Lung microvascular endothelial cell (primary cell): ENCODE measurements at places on chromosomes 1 and 21. TPM values are rescaled to one million over a fixed set of nuclear protein-coding genes. Genes with fewer than 3 reads are reported as not detected.

Gene PTPN7
- not detected in 2 replicates for total RNA-seq

DNA sequence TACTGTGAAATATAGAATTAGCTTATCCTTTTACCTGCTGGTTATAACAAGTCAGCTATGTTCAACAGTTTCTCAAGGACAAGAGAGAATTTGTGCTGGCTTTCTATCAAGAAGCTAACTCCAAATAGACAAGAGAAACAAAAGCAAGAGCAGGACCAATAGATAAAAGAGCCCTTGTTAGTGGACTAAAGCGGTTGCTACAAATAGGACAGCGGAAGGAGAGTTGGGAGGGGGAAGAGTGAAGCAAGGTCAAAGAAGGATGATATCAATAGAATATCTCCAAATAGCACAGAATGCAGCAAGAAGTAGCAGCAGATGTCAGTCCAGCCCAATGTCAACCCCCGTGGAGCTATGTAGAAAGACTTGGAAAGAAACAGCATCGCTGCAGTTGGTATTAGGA is 53.0 kb upstream of the AKT3 start:
- DNase-seq = no peak

DNA sequence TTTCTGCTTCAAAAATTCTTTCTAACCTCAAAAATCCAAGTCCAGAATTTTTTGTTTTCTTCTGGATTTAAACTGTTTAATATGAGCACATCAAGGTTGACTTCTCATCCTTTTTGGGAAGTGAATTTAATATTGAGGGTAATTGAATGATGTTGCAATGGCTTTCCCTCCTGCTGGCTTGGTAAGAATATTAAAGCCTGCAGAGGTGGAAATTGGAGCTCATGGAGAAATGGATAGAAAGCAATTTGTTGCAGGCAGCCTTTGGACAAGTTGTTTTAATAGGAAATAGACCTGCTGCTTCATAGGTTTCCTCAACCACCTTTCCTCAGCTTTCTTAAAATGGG is 124.7 kb downstream of the SYT2 start:
- no peak for DNase-seq

DNA sequence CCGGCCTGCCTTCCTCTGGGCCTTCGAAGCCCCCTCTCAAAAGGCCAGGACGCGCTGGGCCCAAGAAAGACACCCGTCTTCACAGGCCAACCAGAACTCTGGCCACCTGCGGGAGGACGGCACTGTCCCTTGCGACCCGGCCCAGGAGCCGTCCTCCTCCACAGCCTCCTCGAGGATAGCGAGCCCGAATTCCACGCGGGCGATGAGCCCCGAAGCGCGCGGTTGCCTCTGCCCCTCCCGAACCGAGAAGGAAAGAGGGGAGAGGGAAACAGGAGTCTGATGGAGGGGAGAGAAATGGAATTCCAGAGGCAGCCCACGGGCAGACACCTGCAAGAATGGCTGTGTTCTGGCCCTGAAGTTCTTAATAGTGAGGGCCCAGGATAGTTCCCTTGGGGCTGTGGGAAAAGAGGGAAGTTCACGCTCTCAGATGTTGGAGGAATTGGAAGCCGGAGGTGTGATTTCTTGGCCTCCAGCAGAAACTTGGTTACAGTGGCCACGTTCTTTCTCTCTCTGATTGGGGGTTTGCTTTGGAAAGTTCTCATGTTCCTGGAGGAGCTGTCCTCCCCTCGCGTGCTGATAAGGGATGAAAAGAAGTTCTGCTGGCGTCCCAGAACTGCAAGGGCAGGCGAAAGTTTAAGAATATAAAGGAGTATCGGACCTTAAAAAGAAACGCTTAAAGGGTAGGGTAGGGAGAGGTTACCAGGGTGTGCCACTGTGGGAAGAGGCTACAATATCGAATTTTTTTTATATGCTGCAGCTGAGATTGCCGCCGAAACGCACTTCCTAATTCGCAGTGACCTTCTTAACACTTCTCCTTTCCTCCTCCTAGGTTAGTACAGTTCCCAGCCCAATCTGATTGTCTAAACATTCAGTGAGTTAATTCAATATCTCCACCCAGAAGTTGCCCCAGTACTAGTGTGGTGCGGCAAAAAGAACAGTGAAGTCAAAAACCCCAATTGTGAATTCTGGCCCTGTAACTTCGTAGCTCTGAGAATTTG is 5.8 kb upstream of the SLC44A5 start:
- peak; percentile 60 for DNase-seq

- no peak for DNase-seq
Measured at GRCh38 chr1:36168514-36168913, 12.6 kb downstream of the MAP7D1 start.

DNA sequence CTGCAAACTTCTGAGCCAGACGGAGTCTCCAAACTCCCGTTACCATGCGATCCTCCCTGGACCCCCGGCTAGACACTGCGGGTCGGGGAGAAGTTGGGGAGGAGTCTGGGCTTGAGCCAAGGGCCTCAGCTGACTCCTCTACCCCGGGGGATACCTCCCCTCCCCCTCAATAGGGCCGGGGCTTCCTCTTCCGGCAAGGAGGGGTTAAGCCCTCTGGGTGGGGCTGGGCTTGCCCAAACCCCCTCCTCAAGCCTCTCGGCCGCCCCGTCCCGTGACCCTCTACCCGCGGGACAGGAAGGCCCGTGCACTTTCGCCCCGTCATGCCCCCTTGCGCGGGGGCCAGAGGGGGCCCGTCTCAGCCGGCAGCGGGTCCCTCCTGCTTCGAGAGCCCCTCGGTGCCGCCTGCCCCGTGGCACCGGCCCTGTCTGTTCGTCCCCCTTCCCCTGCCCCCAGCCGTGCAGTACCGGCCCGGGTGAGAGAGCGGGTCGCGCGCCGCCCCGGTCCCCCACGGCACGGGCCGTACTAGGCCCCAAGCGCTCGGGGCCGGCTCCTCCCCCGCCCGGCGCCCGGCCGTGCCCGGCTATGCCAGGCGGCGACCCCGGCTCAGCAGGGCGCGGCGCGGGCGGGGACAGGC is 652 bp downstream of the ARL8A start:
- peak; percentile 39 for DNase-seq

- DNase-seq = no peak
Measured at GRCh38 chr1:35708441-35708921, 10.2 kb downstream of the C1orf216 start.

GRCh38 chr1:165011991-165012531 is 344.5 kb downstream of the LMX1A start:
- DNase-seq = no peak

- DNase-seq = no peak
Measured at GRCh38 chr1:2210786-2211185, 16.2 kb upstream of the FAAP20 start.

DNA sequence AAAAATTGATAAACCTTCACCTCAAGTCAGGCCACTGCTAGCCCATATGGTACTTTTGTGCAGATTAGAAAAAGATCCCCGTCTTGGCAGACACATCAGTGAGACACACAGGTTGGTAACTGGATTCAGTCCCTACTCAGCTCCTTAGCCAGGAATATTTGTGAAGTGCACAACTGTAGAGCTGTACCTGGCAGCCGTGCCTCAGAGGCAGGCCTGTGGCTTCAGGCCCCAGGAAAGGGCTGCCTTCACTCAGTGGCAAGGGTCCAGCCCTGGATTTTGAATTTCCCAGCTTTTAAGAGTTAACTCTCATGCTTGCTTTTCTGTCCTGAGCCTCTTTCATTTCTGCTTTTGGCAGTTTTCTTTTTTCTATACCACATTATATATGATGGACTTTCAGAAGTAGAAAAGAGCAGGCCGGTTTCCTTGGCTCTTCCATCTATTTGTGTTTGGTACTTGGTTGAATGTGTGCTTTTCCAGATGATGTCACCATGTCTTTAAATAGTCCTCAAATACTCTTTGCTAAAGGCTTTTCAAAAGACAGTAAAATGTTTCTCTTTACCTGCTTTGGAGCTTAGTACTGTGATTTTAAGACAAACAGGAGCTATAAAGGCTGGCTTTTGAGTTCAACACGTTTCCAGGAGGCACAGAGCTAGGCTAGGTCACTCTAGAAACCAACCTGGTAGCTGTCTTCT is 186.6 kb downstream of the AK5 start:
- DNase-seq = no peak

- DNase-seq = peak; percentile 93
Measured at GRCh38 chr1:85576642-85577418, 3.7 kb upstream of the CCN1 start.

GRCh38 chr1:182259968-182260367 is 131.6 kb downstream of the GLUL start:
- no peak for DNase-seq

DNA sequence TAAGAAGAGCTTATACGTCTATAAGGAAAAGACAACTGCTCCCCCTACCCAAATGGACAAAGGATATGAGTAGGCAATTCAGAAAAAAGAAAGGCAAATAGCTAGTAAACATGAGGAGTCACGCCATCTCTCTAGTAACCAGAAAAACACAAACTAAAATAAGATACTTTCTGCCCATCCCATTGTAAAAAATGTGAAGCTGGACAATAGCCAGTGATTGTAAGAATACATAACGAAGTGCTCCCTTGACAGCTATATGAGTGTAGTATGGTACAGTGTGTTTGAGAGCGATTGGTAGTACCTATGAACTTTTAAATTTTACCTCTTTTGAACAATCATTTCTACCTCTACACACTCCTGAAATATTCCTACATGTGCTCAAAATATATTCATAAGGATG is 7.5 kb upstream of the GJA8 start:
- no peak for DNase-seq

Gene DNAJC28
- total RNA-seq = 0.99 and 1.1 TPM in 2 replicates

GRCh38 chr1:201317551-201317950 is 34.2 kb downstream of the PKP1 start:
- no peak for DNase-seq

DNA sequence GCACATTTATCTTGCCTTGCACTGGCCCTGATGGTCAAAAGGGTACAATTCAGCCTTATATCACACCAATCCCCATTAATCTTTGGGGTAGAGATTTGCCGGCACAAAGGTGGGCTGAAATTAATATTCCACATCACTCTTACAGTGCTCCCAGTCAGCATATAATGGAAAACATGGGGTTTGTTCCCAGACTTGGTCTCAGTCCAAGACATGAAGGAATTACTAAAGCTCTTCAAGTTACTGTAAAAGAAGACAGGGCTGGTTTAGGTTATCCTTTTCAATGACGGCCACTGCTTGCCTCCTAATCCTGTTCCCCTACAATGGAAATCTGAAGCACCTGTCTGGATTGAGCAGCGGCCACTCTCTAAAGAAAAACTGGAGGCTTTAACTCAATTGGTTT is 160.7 kb downstream of the IER5 start:
- no peak for DNase-seq

DNA sequence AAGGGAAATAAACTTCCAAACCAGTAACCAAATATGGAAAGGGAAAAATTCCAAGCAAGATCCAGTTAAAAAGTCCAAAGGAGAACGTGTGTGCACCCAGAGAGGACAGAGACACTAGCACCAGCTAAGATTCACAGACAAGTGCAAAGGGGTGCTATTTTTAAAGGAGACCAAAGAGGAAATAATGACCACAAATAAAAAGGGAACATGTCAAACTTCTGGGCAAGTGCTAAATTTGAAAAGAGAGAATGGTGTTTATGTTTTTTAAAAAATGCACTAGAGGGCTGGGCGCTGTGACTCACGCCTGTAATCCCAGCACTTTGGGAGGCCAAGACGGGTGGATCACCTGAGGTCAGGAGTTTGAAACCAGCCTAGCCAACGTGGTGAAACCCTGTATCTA is 8.6 kb downstream of the JAM2 start:
- DNase-seq = no peak

GRCh38 chr21:40652436-40652835 is 194.5 kb downstream of the DSCAM start:
- DNase-seq = no peak

Gene PKP1
- under 0.01 TPM in 1 of 2 replicates, not detected in the other for total RNA-seq

DNA sequence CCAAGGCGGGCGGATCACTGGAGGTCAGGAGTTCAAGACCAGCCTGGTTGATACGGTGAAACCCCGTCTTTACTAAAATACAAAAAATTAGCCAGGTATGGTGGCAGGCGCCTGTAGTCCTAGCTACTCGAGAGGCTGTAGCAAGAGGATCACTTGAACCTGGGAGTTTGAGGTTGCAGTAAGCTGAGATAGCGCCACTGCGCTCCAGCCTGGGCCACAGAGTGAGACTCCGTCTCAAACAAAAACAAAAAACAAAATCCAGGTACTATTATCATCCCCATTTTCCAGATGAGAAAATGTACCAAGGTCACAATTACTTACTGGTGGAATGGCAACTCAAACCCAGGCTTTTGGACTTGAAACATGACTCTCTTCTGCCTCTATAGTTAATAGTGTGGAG is 4.5 kb downstream of the TOMM20 start:
- no peak for DNase-seq

Gene GOLPH3L
- total RNA-seq = 9.1 and 10.0 TPM in 2 replicates

- no peak for DNase-seq
Measured at GRCh38 chr1:226407199-226407496, 745 bp downstream of the PARP1 start.

Gene SLC45A1
- total RNA-seq = 0.44 and 1.2 TPM in 2 replicates

- DNase-seq = no peak
Measured at GRCh38 chr21:44762221-44763049, 39.2 kb downstream of the UBE2G2 start.

Gene FCRL2
- total RNA-seq = not detected in 2 replicates

Gene LRRIQ3
- under 0.01 and 0.22 TPM in 2 replicates for total RNA-seq

Gene OR2W3
- not detected in 2 replicates for total RNA-seq

Gene FAM229A
- total RNA-seq = 0.22 and 0.99 TPM in 2 replicates

DNA sequence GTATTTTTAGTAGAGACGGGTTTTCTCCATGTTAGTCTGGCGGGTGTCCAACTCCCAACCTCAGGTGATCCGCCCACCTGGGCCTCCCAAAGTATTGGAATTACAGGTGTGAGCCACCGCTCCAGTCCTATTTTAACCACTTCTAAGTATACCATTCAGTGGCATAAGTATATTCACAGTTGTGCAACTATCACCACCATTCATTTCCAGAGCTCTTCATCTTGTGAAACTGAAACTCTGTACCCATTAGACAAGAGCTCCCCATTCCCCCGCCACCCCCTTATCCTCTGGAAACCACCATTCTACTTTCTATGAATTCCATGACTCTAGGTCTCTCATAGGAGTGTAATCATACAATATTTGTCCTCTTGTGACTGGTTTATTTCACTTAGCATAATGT is 40.2 kb upstream of the CAMTA1 start:
- no peak for DNase-seq

GRCh38 chr21:39728341-39728740 is 16.6 kb upstream of the IGSF5 start:
- no peak for DNase-seq

DNA sequence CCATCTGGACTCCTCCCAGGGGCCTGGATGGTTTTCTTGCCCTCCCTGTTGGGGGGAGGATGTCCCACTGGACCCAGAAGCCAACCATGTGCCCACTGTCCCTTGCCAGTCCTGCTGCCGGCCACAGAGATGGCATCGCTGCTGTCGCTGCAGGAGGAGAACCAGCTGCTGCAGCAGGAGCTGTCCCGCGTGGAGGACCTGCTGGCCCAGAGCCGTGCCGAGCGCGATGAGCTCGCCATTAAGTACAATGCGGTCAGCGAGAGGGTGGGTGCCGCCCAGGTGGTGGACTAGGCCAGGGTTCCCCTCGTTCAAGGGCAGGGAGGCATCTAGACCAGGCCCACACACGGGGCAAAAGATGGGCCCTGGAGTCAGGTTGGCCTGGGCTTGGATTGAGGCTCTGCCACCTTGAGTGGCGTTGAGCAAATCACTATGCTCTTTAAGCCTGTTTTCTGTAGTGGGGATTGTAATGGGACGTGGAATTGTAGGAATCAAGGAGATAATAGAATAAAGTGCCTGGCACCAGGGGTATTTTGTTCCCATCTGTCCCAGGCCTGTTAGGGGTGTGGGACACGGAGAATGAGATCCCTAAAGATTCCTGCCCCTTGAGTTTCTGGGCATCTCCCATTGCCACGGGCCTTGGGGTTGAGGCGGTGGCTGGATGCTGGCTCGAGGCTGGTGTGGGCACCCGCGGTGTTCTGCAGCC is 2.6 kb downstream of the CROCC start:
- DNase-seq = no peak

Gene COX20
- 10.0 and 11.1 TPM in 2 replicates for total RNA-seq

- DNase-seq = peak; percentile 40
Measured at GRCh38 chr1:221961532-221962292, 219.8 kb upstream of the DUSP10 start.
